ENCODE measurements at places on chromosomes 4 and X. TPM values are rescaled to one million over a fixed set of nuclear protein-coding genes. Genes with fewer than 3 reads are reported as not detected.

MPP1 gene
- total RNA-seq: 22.7 TPM

RENBP gene
- not detected for total RNA-seq

FAM9C gene
- total RNA-seq: not detected

- DNase-seq: no peak
- H3K4me3 ChIP-seq: no peak overlapping the region
- no peaks in the 10 kb centered on the region for H3K36me3 ChIP-seq
- H3K27me3 ChIP-seq: no peaks in the 10 kb centered on the region
Measured at GRCh38 chr4:46581677-46582076, 191.7 kb upstream of the GABRA2 start.
